ENCODE measurements at places on chromosomes 5 and 9. TPM values are rescaled to one million over a fixed set of nuclear protein-coding genes. Genes with fewer than 3 reads are reported as not detected.

TUSC1 gene
- 6.1 TPM for total RNA-seq

ORM2 gene
- total RNA-seq: not detected

HRH2 gene
- total RNA-seq: 0.38 TPM

PHAX gene
- total RNA-seq: 70.0 TPM

HMMR gene
- 21.5 TPM for total RNA-seq

IDNK gene
- 7.6 TPM for total RNA-seq
